GM19239 (cell line): ENCODE measurements at places on chromosomes 2 and 18.

- no peak for DNase-seq
Observed at GRCh38 chr2:85288244-85288725, 39.5 kb downstream of the TGOLN2 start.

- no peak for DNase-seq
Observed at GRCh38 chr2:223669453-223670225, 67.5 kb upstream of the SCG2 start.

GRCh38 chr2:230416061-230416721 is at the start of gene SP100:
TSS of gene SP100 (plus strand) at chr2:230416201. CDS start at chr2:230416297, 96 bp downstream.
- DNase-seq = peak; percentile 36

DNA sequence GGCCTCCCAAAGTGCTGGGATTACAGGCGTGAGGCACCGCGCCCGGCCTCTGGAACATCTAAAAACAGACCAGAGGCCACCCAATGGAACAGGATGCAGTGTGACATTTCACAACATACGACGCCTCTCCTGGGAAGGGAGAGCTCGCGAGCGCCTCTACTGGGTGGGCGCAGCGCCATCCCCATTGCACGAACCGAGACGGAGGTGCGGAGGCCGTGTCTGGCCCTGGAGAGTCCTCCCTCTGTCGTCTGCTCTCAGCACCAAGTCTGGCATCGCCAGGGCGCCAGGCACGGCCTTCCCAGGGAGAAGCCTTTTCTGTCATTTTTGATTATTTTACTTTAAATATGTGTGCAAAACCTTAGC is 9.4 kb upstream of the GBX2 start:
- DNase-seq = no peak

GRCh38 chr18:50286391-50287027 is 983 bp downstream of the CXXC1 start:
- DNase-seq = no peak

GRCh38 chr2:98793897-98794830 is 63.2 kb upstream of the MGAT4A start:
- DNase-seq = no peak

DNA sequence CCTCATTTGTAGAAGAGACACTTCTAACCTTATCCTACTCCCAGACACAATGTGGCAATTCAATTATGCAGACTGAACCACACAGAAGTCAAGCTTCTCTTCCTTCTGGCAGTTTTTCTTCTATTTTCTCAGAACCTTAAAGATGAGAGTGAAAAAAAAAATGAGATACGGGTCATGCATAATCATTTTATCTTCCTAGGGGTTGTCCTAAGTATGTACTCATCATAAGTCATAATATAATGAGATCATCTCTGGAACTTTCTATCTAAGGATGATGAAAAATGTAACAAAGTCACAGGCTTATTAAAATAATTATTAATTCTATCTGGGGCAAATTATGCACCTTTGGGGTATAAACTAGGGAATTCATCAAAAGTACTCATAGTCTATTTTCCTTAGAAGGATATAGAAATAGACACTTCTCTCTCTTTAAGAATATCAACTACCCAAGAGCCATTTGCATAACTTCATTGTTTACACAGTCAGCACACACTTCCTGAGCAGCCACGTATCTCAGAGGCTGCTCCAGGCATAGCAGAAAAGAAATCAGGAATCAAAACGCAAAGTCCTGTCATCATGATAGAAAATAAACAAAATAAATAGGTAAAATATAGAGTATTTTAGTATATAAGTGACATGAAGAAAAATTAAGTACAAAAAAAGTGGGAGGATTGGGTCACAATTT is 345.9 kb upstream of the SPHKAP start:
- DNase-seq = no peak

GRCh38 chr2:122412360-122412759 is 656.9 kb downstream of the TSN start:
- no peak for DNase-seq

- DNase-seq = no peak
Observed at GRCh38 chr2:192068966-192069365, 125.8 kb downstream of the TMEFF2 start.

DNA sequence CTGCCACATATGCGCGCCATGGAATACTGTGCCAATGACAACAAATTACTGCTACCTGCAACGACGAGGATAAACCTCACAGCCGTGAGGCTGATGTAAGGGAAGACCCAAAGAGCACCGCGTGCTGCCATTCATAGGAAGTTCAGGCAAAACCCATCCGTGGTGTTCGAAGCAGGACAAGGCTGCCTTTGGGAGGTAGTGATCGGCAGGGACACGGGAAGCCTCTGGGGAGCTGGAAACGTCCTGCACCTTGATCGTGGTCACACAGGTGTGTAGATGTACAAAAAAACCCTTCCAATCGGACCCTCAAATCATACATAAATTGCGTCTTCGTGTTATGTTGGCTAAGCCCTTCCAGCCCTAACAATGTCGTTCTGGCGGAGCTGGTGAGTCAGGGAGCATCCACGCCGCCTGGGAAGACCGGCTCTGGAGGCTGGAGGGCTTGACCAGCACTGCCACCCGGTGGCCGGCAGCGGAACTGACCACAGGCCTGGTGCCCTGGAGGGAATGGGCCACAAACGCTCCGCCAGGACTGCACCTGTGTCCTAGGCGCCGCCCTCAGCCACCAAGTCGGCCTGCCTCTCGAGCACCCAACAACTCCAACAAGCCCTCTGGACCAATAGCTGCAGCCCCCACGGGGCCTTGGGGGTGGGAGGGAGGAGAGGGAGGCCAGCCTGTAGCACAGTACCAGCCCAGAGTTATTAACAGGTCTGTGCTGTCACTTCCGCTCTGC is 4.1 kb upstream of the NEURL3 start:
- DNase-seq = peak; percentile 70

GRCh38 chr2:623130-623922 is 53.9 kb downstream of the TMEM18 start:
- DNase-seq = no peak

DNA sequence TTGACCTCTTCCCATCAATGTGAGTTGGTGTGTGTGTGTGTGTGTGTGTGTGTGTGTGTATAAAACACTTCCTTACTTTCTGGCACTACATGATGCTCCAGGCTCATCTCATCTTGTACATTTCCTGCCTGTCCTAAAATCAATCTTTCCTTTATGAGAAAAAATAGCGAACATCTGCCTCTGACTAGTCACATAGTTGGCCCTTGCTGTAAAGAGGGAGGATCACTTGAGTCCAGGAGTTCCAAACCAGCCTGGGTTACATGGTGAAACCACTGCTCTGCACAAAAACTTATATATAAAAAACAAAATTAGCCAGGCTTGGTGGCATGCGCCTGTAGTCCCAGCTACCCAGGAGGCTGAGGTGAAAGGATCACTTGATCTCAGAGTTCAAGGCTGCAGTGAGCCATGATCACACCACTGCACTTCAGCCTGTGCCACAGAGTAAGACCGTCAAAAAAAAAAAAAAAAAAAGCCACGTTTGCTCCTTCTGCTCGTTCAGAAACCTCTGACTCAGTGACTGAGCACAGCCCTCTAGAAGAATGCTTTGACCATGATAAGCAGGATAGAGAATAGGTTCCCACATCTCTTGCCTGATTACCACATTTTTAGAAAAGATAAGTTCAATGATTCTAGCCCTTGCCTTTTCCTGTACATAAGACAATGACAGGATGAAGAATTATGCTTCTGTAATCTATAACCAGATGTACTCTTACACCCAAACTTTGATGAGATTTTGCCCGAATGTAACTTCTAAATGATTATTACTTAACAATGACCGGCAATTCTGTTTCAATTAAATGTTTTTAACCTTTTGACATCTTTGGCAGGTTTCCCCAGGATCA is 45.2 kb upstream of the ST3GAL5 start:
- DNase-seq = no peak

- no peak for DNase-seq
Observed at GRCh38 chr2:221337957-221338685, 234.0 kb downstream of the EPHA4 start.

GRCh38 chr18:22547807-22548561 is 130.3 kb upstream of the CTAGE1 start:
- no peak for DNase-seq

DNA sequence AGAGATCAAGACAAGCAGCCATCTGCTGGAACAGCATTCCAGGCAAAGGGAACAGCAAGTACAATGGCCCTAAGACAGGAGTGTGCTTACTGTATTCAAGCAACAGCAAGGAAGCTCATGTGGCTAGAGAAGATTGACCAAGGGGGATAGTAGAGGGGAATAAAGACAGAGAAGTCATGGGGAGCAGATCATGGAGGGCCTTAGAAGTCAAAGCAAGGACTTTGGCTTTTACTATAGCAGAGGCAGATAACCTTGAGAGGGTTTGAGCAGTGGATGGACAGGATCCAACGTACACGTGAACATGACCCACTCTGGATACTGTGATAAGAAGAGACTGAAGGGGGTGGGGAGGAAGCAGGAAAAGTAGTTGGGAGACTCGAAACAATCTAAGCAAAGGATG is 26.9 kb downstream of the SP5 start:
- no peak for DNase-seq

GRCh38 chr2:233418761-233419546 is 64.7 kb downstream of the DGKD start:
- DNase-seq = no peak

- DNase-seq = no peak
Observed at GRCh38 chr2:45390861-45391260, 220.2 kb downstream of the SRBD1 start.

- DNase-seq = peak; percentile 65
Observed at GRCh38 chr2:119431155-119431975, at the start of gene TMEM37. TSS of gene TMEM37 (plus strand) at chr2:119431854. CDS start at chr2:119431904, 50 bp downstream.

DNA sequence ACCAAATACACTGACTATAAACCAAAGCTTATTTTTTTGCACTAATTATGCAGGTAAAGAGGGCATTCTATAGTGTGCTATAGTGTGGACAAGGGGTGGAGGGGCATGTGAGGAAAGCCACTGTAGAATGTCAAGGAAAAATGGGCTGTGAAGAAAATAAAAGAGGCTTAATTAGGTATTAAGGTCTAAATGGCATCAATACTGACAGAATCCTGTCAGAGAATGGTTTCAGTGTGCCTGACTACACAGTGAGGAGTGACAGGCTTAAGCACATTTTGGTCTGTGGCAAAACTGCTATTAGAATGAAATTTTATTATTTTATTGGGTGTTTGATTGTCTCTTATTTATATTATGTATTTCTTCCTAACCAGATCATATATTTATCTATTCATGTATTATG is 787.6 kb upstream of the CELF4 start:
- DNase-seq = no peak

GRCh38 chr2:229831805-229832509 is 89.9 kb downstream of the TRIP12 start:
- no peak for DNase-seq

DNA sequence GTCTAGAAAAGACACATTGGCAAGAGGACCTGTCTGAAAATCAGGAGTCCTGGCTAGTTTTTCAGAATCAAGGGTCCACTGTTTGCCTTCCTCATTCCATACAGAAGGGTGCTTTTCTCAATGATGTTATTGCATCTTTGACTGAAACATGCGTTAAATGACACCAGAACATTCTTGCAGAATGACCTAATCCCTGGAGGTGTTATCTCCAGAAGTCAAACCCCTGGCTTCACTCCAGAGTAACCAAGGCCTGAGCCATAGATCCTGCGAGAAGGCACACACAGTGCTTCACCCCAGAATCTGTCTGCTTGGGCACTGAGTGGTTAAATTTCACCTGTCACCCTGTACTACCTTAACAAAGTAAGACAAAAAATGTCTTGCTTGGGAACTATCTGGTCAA is 1055.2 kb upstream of the FANCL start:
- DNase-seq = no peak

GRCh38 chr2:86171295-86171694 is 24.0 kb downstream of the IMMT start:
- DNase-seq = no peak

DNA sequence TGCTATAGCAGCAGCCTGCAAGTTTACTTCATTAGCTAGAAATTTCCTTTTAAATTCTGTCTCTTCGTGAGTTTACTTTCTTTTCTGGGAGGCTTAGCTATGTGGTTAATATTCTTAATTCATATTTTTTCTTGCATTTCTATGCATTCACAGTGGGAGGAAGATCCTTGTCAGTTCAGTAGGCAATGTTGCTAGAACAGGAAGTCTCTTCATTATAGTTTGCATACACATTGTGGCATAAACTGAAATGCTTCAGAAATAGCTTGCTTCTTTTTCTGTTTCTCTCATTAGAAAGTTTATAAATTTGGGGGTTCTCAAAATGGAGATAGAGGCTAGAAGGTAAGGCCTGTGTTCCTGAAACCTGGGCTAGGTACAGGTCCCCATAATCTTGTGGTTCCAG is 8.1 kb upstream of the ARHGAP15 start:
- DNase-seq = no peak

DNA sequence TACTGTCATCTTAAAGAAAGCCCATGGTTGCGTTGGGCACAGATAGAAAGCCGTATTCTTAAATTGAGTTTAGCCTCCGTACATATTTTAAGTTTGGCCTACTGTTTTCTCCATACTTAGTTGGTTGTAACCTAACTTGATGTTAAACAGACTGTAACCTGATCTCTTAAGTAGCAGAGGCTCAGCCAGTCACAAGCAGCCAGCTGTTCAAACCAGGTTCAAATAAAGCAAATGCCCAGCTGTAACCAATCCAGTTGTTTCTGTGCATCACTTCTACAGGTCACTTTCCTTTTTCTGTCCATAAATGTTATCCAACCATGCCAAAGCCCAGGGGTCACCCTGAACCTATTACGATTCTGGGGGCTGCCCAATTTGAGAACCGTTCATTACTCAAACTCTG is 10.0 kb upstream of the THADA start:
- DNase-seq = no peak

- DNase-seq = no peak
Observed at GRCh38 chr2:128775914-128776285, 457.2 kb upstream of the HS6ST1 start.

GRCh38 chr2:98140210-98140609 is 53.2 kb downstream of the VWA3B start:
- DNase-seq = no peak

DNA sequence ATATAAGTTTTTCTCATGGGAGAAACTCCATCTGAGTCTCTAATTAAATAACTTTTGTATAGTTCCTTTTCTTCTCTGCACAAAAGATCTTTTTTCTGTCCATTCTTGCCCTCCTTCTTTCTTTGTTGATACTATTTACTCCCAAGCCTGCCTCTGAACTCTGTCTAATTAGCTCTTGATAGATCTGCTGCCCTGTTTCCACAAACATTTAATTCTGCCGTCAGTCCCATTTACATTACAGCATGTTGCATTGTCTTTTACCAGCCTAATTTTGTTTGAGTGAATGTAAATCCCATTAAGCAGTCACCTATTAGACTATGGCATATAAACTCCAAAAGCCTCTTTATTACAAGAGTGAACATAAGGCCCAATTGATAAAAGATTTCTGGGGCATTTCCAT is 254.4 kb downstream of the ERBB4 start:
- DNase-seq = no peak

- DNase-seq = no peak
Observed at GRCh38 chr18:58788971-58789875, 75.5 kb upstream of the ZNF532 start.
